ENCODE measurements at places on chromosomes 3 and 15.

- no peak for DNase-seq
Measured at GRCh38 chr3:4245671-4246070, 57.5 kb upstream of the SETMAR start.

- peak; percentile 90 for DNase-seq
Measured at GRCh38 chr15:65258375-65259262, 28.1 kb downstream of the PARP16 start.

DNA sequence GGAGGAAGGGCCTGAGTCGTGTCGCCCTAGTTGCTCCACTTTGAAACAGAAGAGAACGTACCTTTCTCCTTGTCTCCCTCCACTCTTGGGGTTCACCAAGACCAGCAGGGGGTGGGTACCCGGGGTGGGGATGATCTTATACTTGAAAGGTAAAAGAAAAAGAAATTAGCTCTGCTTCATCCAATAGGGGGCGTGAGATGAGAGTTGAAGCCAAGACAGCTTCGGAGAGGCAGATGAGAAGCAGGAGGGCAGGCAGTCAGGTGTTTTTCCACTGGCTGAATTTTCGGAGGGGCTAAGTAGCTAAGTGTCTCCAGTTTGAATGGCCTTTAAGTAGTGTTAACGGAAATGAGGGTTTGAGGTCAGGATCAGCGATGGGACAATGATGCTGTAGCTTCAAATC is 100.4 kb downstream of the DGKG start:
- DNase-seq = no peak

DNA sequence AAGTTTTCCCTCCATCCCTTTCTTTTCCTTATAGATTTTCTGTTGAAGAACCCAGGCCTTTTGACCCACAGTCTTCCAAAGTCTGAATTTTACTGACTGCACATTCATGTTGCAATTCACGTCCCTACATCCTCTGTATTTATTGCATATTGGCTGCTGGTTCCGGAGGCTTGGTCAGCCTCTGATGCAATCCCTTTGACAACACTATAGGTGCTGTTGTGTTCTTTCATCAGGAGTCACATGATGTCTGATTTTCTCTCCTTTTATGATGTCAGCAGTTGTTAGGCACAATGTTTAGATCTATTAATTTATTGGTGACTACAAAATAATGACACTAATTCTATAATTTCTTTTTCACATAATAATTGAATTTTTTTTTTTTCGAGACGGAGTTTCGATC is 8.7 kb downstream of the CYP1A1 start:
- no peak for DNase-seq

GRCh38 chr15:82936966-82937711 is 15.4 kb downstream of the HOMER2 start:
- DNase-seq = peak; percentile 40

DNA sequence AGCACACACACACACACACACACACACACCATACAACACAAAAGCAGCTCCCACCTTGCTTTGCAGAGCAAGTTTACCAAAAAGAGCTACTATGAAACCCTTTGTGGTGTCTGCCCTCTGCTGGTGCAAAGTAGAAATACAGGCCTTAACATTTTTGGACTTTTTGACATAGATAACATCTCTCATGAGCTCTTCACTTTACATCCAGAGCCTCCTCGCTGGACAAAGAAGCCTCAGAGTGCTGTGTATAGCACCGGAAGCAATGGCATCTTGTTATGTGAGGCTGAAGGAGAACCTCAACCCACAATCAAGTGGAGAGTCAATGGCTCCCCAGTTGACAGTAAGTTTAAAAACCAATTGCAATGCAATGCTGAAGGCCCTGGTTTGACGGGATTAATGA is 157.9 kb downstream of the CHL1 start:
- DNase-seq = no peak

DNA sequence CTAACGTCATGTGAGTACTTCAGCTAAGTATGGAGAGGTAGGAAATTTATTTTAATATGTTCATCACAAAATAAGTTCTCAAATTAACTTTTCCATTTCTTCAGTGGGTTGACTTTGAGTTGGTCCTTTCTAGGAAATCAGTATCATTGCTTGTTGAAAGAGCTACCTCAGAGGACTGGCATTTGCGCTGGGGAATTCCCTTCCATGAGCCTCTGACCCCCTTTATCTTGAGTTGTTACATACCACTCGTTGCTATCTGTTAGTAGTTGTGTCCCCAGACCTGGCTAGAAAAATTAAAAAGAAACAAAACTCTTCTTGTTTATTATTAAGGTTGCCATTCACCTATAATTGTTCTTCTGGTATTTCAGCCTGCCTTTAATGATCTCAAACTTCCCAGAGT is 96.8 kb upstream of the ROBO2 start:
- no peak for DNase-seq

GRCh38 chr3:9903238-9903624 is 583 bp downstream of the IL17RE start:
- no peak for DNase-seq

DNA sequence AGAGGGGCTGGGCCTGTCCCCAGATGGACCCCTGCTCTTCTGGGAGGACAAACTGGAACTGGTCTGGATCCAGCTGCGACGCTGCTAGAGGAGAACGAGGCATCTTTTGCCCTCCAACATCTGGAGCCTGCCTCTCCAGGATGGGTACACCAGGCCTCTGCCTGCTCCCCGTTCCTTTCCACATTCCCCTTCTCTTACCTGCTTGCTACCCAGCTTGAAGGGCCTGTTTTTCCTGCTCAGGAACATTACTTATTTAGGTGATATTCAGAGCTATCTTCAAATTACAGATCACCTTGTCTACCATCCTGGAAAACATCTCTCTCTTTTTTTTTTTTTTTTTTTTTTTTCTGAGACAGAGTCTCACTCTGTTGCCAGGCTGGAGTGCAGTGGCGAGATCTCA is 64.0 kb downstream of the CHRD start:
- no peak for DNase-seq

DNA sequence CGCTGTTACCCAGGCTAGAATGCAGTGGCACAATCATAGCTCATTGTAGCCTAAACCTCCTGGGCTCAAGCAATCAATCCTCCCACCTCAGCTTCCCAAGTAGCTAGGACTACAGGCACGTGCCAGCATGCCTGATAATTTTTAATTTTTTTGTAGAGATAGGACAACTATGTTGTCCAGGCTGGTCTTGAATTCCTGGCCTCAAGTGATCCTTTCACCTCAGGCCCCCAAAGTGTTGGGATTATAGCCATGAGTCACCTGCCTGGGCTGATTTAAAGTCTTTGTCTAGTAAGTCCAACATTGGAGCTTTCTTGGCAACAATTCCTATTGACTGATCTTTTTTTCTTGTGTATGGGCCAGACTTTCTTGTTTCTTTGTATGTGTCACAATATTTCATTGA is 28.1 kb downstream of the SPINK8 start:
- no peak for DNase-seq

GRCh38 chr3:184563561-184563925 is 2.0 kb downstream of the EPHB3 start:
- no peak for DNase-seq

DNA sequence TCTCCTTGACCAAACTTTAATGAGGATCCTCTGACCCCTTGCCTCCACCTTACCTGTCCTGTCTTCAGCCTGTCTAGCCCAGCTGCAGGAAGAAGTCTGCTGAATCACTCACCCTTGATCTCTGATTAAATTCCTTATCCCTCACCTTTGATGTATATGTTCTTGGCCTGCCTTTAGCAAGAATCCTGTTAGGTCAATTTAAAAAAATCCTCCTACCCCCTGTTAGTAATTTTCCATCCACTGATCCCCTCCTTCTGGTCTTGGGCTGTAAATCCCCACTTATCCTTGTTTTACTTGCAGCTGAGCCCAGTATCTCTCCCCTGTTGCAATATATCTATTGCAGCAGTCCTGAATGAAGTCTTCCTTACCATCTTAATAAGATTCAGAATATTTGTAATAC is 39.0 kb downstream of the MYH15 start:
- no peak for DNase-seq

DNA sequence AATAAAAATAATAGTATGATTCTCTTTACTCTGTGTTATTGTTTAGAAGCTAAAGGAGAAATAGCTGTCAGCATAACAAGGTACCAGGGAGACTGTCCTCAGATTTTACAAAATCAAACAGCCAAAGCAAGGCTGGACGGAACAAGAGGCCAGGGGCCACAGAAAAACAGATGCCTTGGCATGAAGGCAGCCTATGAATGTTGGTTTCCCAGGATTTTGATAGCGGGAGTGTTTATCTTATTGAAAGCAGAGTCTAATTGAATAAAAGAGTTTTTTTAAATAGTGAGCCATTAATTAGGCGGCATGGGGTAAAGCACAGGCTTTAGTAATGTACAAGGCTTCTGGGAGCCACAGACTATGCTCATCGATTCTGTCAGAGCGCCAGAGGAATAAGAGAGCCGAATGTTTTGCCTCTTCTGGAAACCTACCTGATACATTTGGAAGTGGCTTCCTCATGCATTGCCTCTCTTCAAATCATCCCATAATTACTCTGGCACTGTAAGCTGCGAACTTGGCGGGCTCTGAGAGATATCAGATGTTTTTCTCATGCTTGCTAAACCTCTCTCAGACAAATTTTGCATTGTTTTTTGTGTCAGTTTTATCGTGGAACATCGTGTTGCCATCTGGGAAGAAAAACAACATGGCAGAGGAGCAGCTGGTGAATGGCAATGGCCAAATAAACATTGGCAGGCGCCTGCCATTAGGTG is 30.4 kb upstream of the TMCO5A start:
- DNase-seq = no peak

- no peak for DNase-seq
Measured at GRCh38 chr3:135348690-135349089, 553.6 kb downstream of the EPHB1 start.

GRCh38 chr3:10330319-10330718 is 9.4 kb upstream of the SEC13 start:
- no peak for DNase-seq

- DNase-seq = no peak
Measured at GRCh38 chr15:92288755-92289154, 104.9 kb upstream of the ST8SIA2 start.

DNA sequence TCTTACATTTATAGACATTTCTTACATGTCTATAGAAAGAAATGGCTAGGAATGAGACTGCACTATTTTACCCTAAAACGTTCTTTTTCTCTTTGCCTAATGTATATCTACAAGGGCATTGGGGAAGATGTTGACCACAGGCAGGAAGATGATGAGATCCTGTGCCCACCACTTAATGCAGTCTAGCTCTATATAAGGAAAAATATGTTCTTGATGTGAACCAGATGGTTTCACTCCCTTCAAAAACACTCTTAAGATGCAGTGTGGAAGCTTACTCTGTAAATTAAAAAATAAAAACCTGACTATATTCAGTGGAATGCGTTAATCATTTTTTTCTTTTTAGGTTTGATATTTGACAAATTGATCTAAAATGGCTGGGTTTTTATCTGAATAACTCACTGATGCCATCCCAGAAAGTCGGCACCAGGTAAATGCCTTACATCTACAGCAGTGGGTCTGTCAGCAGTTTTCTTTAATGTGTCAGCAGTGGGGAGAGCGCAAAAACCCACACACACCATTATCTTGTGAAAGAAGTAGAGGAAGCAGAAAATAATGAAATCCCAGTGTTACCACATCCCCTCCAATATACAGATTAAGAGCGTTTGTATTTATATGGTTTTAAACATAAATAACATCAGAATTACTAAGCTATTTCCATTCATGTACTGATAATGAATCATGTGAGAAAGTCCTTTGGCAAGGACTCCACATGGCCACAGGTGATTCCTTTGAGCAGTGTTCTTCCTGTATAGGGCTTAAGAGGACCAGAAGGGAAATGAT is 10.1 kb downstream of the AGTR1 start:
- no peak for DNase-seq

- no peak for DNase-seq
Measured at GRCh38 chr3:24310887-24311286, 183.8 kb downstream of the THRB start.

- DNase-seq = no peak
Measured at GRCh38 chr3:64049136-64049535, 25.8 kb upstream of the PSMD6 start.

- DNase-seq = no peak
Measured at GRCh38 chr3:138600100-138600745, 6.2 kb upstream of the CEP70 start.

DNA sequence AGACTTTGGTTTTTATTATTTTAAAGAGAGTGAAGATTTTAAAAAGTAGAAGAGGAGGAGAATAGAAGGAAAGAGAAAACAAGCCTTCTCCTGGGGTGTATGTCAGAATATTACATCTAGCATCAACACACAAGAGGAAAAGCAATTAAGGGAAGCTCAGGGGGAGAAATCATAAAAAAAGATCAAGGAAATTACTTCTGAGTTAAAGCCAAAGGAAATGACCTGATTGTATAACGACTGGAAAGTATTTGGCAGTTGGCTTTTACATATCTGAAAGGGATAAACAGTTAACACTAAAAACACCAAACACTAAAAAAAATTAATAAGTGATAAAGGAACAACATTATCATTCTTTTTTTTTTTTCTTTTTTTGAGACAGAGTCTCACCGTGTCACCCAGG is 58.4 kb downstream of the CPNE4 start:
- DNase-seq = no peak

GRCh38 chr3:72213296-72214065 is 428.5 kb upstream of the PROK2 start:
- no peak for DNase-seq

DNA sequence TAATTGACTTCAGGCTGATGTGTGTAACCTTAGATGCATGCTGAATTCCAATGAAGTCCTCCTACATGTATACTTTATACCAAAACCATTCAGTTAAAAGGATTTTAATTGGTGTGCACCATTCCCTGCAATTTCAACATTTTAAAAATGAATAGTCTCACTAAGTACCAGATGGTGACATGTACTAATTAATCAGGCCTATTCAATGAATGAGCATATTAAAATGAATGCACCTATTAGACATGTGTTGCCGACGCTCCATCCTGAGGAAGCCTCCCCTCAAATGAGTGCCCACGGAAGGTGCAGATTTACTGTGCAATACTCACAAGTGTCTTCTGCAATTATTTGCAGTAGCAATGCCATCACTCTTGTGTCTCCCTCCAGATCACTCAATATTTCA is 124.7 kb upstream of the TSPAN3 start:
- no peak for DNase-seq

- no peak for DNase-seq
Measured at GRCh38 chr3:54519493-54519892, 397.1 kb downstream of the CACNA2D3 start.
